ENCODE measurements at places on chromosomes 3 and 15.

DNA sequence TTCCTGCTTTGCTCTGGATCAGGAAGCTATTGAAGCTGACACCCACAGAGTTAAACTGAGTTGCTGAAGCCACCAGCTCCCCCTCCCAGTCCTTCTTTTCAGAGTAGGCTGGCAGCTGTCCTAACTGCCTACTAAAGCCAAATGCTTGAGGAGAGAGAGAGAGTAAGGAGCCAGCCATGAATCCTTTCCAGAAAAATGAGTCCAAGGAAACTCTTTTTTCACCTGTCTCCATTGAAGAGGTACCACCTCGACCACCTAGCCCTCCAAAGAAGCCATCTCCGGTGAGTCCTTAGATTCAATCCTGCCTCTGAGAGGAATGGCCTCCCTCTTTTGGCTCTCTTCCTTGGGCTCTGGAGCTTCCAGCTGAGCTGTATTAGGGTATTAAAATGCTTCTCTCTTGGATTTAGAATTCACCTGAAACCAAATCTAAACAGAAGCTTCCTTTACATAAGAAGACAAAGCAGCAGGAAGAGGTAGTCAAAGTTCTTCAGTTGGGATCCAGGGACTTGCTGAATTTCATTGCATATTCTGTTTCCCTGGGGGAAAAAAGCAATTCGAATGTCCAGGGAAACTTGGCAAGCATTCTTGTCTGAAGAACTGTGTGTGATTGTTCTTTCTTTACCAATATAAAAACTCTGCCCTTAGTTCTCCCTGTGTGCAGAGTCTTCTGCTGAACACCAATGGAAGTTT, at the start of gene SLC15A2:
SLC15A2 (plus strand) TSS at position 101 of the 690 bp plus-strand sequence; CDS start at position 177, 76 bp downstream.
- DNase-seq: no peak

- DNase-seq: no peak
These were observed 4.5 kb upstream of the CACNA1D start for GRCh38 chr3:53489787-53490458.

DNA sequence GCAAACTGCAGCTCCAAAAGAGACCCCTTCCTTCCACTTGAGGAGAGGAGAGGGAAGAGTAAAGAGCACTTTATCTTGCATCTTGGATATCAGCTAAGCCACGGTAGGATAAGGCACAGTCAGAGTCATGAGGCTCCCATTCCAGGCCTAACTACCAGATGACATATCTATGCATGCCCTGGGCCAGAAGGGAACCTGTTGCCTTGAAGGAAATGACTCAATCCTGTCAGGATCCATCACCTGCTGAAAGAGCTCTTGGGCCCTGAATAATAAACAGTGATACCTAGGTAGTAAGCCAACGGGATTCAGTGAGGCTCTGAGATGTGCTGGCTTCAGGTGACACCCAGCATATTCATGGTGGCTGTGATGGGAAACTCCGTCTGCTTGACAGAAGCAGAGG, 118.5 kb upstream of the EPHA3 start:
- no peak for DNase-seq

- DNase-seq: peak; percentile 46
These were observed 29.5 kb upstream of the VEPH1 start for GRCh38 chr3:157532529-157533297.

GRCh38 chr3:50625231-50626182, 8.6 kb downstream of the MAPKAPK3 start:
- DNase-seq: no peak

DNA sequence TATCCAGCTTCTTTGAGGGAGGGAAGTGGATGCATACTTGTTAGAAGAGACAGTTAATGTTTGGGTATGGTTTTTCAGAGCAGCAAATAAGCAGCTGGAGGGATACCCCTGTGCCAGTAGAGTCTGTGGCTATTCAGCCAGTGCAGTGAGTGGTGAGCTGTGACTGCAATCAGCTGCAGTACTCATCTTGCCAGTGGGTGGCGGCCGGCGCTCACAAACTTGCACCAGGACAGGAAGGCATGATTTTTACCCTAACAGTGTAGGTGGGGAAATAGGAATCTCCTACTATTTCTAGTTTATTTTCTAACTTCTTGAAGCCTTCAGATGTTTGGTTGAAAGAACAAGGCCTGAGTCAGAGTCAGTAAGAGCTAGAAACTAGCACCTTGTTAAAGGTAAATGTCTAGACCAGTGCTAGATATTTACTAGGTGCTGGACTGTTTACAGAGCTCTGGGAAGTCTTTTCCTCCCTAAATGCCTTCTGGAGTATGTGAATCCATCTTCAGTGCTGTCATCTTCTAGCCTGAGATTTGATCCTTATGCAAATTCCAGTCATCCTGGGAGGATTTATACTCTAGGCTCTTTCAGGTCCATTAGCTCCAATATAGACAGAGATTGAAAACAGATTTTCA, 23.6 kb downstream of the TIMP4 start:
- DNase-seq: peak; percentile 49

DNA sequence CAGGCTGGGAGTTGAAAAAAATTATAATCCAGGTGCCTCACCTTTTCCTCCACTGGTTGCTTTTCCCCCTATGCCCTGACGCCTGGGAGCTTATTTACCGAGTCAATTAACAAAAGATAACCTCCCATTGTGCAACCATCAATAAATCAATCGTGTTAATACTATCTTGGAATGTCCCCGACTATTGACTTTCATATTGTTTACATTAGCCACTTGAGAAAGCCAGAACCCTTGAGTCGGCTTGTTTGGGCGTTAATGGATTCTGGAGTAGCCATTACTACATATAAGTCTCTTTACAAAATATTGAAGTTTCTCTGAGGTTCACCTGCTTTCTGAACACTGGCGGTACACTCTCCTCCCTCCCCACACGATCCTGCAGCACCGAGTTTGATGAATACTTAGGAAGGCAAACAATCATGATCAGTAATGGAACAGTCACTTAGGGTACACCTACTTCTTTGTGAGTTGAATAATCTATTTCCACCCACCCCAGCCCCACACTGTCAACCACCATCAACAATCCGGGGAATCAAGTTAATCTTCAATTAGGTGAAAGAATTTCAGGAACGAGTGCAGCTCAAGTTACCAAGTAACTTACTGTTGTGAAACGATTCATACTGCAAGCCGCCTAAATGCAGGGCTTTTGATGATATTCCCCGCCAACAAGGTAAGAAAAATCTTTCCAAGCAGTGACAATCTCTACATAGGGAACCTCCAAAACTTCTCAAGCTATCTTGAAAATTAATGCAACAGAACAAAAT, 159.3 kb upstream of the NR2F2 start:
- DNase-seq: peak; percentile 84

DNA sequence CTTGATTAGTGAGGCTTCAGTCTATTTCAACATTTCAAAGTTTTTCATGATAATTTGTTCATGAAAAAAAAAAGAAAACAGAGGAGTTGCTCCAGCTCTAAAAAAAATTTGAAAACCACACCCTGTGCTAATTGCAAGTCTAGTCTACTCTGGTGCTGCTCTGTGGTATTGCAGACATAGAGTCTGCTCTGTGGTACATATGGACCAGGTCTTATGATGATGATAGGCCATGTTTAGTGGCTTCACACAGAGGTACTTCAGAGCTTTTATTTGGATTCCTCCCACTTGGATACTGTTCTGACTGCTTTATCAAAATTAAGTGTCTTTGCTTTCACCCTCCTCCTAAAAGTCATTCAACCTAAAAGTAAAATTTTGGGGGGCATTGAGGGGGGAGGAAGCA, 160.8 kb downstream of the ALCAM start:
- DNase-seq: no peak

DNA sequence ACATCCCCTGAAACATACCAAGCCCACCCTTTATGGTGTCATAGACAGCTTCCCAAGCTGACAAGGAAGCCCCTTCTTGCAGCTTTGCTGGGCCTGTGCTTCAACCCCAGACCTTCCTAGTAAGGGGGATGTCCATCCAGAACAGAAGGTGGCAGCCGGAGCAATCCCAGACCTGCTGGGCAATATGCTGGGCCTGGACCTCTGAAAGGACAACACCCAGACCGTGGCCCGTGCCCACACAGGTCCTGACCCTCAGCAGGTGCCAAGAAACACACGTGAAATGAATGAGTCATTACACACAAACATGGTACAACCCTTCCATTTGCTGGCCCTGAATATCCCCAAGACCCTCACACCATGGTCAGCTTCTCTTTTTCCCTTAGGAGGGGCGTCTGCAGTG, 19.8 kb upstream of the VILL start:
- no peak for DNase-seq

- DNase-seq: no peak
These were observed 250.5 kb downstream of the UACA start for GRCh38 chr15:70512772-70513362.

- no peak for DNase-seq
These were observed 54.6 kb downstream of the LPP start for GRCh38 chr3:188208516-188208981.

- no peak for DNase-seq
These were observed 98.9 kb downstream of the LRRK1 start for GRCh38 chr15:101018016-101018415.

GRCh38 chr3:184227481-184227935, 1.9 kb upstream of the VWA5B2 start:
- no peak for DNase-seq

Data from large intestine (tissue), 12 donors.